ENCODE measurements at places on chromosomes 11 and 22.

DNA sequence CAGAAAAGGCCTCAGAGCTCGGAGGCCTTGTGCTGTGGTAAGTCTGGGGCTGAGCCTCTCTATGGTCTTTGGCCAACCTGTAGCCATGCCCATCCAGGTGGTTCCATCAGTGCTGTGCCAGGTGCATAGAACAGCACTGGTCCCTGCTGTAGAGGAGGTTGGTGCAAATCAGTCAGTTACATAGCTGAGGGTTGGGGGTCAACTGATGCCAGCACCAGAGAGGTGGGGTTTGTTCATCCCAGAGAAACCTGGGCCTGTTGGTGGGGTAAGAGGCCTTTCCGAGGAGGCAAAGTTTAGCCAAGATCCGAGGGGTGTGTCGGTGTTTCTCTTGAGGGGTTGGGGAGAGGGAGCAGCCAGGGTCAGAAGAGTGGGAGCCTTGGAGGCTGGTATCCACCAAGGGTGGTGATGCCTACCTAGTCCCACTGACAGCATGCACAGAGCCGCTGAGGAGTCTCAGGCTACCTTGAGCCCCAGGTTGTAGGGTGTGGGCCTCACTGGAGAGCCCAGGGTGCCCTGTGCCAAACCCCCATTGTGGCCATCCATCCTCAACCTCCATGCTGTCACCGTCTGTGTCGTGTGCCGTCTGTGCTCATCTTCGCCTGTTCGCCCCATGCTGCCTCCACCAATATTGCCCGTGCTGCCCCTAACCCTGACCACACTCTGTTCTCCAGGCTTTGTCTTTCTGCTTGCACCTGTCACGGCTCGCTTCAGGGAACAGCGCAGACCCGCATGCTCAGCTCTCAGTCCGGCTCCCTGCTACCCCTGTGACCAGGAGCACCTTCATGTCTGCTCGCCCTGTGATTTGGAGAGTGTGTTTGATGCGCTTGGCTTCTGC, 78.7 kb upstream of the SUSD2 start:
- no peak for DNase-seq

GRCh38 chr11:1460986-1461825, 25.4 kb downstream of the MOB2 start:
- no peak for DNase-seq

DNA sequence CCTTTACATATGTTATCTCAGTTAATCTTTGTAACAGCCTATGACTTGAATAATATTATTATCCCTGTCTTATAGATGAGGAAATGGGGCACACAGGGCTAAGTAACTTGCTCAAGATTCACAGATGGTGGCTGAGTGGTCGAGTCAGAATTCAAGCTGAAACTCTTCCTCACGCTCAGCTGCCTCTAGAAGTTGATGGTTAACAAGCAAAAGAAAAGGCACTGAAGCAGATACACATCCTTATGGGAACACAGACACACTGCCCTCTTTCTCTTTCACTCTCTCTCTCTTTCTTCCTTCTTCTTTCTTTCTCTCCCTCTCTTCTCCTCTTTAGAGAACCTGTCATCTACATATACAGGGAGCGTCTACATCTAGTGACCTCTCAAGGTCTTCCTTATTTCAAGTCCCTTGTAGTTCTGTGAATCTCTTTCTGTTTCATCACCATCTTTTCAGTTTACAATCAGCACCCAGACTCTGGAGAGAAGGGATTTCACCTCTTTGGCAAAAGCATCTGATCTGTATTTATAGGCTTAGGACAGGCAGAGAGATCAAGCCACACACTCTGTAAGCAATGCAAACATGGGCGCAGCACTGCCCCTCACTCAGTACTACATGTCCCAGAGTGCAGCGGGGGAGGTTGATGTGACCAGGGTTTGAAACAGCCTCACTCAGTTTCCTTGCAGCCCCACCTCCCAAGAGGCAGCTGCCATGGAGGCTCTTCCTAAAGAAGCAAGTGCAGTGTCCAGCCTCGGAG, 75.7 kb downstream of the GRAMD1B start:
- no peak for DNase-seq

DNA sequence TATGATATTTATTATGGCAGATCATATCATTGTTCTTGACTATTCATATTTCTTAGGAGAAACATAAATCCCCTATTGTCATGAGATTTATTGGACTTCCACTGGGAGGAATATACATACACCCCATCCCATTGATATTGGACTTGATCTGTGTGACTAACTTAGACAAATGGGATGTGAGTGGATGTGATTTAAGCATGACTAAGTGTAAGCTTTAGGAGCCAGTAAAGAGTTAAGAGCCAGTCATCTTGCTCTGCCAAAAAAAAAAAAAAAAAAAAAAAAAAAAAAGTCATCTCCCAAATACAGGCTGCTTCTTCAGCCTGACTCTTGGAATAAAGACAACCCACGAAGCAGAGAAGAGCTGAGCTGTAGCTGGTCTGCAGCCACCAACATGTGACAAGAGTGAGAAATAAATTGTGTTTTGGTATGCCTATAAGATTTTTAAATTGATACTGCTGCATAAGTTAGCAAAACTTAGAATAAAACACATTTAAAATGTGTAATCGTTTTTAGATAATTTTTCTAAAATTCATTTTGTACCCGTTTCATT, 595.0 kb upstream of the LRRC4C start:
- no peak for DNase-seq

DNA sequence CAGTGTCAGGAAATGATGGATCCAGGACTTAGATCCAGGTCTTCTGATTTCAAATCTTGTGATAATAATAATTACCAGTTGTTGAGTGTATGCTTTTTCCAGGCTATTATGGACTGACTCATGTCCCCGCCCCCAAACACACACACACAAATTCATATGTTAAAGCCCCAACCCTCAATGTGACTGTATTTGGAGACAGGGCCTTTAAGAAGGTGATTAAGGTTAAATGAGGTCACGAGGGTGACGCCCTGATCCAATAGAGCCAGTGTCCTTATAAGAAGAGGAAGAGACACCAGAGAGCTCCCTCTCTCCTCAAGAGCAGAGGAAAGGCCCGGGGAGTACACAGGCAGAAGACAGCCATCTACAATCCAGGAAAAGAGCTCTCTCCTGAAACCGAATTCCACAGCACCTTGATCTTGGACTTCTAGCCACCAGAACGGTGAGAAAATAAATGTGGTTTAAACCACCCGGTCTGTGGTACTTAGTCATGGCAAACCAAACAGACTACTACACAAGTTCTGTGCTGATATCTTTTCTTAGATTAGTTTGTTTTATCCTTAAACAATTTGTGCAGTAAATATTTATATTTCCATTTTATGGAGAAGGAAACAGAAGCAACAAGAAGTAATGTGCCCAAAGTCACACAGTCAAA, 8.2 kb downstream of the TMPRSS5 start:
- no peak for DNase-seq

- no peak for DNase-seq
Observed at GRCh38 chr11:113363406-113363805, 24.2 kb upstream of the ANKK1 start.

DNA sequence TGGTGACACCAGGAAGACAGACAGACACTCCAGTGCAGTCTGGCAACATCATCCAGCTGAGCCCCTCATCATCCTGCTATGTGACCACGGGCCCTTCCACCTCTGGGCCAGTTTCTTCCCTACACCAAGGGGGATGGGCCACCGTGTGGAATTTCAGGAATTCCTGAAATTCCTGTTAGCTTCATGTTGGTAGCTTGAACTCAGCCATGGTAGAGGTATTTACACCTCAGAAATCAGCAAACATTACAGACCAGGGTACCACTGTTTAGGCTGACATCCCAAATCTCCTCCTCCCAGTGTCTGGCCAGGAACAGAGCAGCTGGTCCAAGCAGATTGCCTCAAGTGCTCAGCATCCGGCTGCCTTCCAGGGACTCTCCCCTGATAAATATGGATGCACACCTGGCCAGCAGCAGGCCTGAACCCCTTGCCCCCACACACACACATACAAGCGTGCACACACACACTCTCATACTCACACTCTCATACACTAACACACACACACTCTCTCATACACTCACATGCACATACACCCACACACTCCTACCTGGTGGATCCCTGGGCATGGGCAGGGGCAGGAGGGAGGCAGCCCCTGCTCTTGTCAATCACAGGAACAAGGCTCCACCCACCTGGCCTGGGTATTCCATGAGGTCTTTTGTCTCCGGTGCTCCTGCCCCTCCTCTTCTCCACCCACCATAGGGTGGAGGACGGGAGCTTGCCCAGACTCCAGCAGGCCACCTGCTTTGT, 85.2 kb downstream of the BUD13 start:
- DNase-seq, result no peak

GRCh38 chr11:14981507-14981906, 9.4 kb upstream of the CALCA start:
- no peak for DNase-seq

- DNase-seq, result no peak
Observed at GRCh38 chr11:74459584-74459983, 7.8 kb downstream of the KCNE3 start.

- no peak for DNase-seq
Observed at GRCh38 chr11:40292721-40293508, 1166.5 kb downstream of the LRRC4C start.

- DNase-seq, result no peak
Observed at GRCh38 chr11:119172513-119172912, 4.0 kb downstream of the NLRX1 start.

DNA sequence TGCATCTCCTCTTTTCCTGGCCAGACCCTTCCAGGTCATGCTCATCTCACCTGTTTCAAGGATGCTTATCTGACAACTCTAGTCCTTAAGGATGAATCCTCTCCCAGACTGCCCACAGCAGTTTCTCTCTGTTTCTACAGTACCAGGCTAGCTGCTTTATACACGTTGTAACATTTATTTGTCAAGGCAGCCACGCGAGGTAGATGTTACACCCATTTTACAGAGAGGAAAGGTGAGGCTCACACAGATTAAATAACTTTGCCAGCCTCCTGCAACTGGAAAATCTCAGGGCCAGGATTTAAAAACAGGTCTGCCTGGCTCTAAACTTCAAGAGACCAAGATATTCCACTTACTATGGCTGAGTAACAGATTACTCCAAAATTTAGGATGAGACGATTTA, 45.7 kb upstream of the E2F8 start:
- DNase-seq, result no peak

- no peak for DNase-seq
Observed at GRCh38 chr11:72750086-72750485, 2.1 kb downstream of the ARAP1 start.

DNA sequence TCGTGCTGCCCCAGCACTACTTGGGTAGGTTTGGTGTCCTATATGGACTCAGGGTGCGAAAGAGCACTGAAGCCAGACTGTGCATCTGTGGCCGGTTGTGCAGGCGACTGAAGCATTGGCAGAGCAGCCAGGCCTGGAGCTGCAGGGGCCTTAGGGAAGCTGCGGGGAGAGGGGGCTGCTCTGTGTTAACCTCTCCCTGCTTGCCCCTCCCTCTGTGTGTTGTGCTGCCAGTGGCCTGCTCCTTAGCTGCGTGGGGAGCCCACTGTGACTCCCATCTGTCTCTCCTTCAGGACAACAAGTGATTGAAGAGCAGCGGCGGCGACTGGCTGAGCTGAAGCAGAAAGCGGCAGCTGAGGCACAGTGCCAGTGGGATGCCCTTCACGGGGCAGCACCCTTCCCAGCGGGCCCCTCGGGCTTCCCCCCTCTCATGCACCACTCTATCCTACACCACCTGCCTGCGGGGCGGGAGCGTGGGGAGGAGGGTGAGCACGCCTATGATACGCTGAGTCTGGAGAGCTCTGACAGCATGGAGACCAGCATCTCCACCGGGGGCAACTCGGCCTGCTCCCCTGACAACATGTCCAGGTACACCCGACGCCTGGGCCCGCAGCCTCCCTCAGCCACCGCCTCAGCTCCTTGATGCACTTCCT, 34.3 kb downstream of the TREH start:
- no peak for DNase-seq

DNA sequence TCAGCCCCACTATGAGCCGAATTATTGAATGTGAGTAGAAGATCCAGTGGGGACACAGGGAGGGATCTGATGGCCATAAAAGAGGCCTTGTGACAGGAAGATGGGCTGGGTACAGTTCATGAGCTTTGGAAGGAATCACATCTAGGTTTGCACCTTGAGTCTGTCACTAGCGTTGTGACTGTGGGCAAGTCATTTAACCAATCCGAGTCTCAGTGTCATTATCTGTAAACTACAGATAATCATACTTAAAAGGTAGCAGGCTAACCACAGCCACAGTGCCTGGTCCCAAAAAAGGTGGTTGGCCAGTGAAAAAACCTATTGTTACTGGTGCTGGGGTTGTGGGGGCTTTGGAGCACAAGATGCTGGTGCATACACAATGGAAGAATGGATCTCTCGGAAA, 3.8 kb downstream of the HEPN1 start:
- DNase-seq, result no peak

GRCh38 chr11:37390576-37391083, 792.6 kb upstream of the RAG2 start:
- no peak for DNase-seq

GRCh38 chr11:2369320-2369719, 7.8 kb upstream of the CD81 start:
- no peak for DNase-seq

DNA sequence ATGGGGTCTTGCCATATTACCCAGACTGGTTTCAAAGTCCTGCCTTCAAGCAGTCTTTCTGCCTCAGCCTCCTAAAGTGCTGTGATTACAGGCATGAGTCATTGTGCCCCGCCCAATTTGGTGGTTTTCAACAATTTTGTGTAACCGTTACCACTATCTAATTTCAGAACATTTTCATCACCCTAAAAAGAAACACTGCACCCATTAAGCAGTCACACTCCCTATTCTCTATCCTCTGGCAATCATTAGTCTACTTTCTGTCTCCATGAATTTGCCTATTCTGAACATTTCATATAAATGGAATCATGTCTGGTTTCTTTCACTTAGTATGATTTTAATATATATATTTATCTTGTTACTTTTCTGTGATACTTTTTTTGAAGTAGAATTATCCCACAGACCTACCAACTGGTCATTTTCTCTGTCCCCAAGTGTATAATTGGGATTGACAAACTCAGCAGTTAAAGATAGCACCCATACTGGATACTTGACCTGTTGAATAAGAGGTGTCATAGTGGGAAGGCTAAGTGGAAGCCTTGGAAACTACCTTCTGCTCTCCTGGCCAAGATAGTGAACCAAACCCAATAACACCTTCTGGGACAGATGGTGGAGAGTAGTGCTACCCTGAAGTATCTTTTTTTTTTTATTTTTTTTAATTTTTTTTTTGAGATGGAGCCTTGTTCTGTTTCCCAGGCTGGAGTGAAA, 64.8 kb downstream of the STIM1 start:
- DNase-seq, result peak; percentile 73

DNA sequence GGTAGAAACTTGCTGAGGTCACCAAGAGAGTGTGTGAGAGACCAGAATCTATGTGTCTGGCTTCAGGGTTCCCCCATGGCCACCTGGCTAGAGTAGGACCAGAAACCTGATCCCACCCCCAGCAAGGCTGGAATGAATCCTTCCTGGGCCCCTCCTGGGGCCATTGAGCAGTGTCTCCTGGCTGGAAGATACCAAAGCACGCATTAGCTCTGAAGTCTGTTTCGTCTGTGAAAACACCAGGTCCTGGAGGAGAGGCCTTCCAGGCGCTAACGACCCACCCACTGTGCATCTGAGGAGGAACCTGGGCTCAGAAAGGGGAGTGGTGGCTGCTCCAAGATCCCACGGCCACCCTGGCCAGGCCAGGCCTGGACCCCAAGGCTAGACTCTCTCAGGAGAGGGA, 15.5 kb upstream of the TSKU start:
- DNase-seq, result no peak
